ENCODE measurements at places on chromosomes 6 and 20.

- no peak for DNase-seq
Measured at GRCh38 chr20:62165762-62166399, 16.9 kb upstream of the MTG2 start.

GRCh38 chr6:30793521-30794194 is 49.3 kb upstream of the IER3 start:
- DNase-seq: no peak

DNA sequence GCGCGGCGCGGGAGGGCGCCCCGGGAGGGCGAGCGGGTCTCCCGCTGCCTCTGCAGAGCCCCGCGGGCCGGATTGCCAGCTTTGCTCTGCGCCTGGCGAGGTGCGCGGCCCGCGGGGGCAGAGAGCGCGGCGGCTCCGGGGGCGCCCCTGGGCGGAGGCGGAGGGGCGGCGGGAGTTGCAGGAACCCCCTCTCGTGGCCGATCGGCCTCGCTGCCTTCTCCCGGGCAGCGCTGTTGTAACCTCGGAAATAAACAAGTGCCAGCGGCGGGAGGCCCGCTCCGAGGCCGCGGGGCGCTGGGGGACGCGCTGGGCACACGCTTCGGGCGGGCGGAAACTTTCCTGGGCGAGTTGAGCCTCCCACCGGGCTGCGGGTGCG is 1.2 kb downstream of the CDH4 start:
- no peak for DNase-seq

DNA sequence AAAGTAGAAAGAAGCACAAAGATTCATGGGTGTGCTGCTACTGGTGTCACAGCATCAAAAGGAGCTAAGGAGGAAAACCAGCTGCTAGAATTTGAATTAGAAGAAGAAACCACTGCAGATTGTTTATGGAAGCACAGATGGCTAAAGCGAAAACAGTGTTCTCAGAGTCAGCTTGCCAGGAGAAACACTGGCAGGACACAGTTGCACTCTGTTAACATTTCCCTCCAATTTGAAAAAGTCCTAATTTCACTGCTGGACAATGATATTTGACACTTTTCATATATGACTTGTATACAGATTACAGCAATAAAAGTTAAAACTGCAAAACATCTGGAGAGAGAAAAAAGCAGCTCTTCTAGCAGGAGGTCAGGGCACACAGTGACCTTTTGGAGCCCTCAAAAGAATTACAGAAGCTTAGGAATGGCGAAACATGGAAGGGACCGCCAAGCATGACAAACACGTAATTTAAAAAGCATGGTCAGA is 314.5 kb downstream of the COL12A1 start:
- DNase-seq: no peak

- no peak for DNase-seq
Measured at GRCh38 chr6:7636151-7636550, 46.2 kb downstream of the SNRNP48 start.

- no peak for DNase-seq
Measured at GRCh38 chr6:19059102-19059501, 672.0 kb downstream of the RNF144B start.

GRCh38 chr6:148445620-148446019 is 103.0 kb downstream of the SASH1 start:
- DNase-seq: no peak

GRCh38 chr6:43250992-43251373 is 7.7 kb downstream of the TTBK1 start:
- DNase-seq: no peak

DNA sequence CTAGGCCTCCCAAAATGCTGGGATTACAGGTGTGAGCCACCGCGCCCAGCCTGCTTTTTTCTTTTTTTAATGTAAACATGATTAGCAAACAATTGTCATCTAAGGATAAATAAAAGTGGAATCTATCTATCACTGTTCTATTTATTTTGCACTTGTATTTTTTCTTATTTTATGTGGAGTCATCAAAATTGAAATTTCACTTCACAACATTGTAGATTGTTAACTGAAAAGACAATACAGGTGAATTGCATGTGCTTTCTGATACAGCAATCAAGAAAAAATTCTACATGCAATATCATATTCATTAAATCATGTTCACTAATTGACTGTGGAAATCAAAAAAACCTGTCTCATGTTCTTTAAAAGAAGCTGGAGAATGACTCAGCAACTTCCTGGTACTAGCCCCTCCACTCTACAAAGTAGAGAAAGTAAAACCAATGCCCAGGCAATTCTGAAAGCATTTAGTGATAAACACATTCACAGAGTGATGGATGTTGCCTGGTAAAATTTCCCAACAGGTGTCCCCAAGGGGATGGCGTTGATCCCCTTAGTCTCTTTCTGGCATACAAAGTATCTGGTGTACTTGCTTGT is 10.7 kb upstream of the RFX6 start:
- DNase-seq: no peak

DNA sequence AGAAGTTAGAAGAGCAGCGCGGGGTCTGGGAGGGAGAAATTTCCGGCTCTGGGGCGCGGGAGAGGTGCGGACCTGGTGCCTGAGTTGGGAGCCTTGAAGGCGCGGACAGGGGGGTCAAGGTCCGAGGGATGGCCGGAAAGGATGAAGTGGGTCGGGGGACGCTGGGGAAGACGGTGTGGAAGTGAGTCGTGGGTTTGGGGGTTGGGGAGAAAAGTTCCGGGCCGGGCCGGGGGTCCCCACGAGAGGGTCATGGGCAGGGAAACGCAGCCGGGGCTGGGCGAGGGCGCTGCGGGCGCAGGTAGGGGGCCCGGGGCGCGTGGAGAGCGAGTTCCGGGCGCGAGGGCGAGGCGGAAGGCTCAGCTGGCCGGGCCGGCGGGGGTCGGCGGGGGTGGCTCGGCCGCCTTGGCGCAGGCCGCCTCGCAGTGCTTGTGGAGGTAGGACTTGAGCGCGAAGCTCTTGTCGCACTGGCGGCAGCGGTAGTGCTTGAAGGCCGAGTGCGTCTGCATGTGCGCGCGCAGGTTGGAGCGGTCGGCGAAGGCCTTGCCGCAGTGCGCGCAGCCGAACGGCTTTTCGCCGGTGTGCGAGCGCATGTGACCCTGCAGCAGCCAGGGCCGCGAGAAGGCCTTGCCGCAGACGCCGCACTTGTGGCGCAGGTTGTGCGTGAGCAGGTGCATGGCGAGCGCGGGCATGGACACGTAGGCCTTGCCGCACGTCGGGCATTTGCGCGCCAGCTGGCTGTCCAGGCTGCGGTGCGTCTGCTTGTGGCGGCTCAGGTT is 10.5 kb upstream of the SRXN1 start:
- DNase-seq: no peak

DNA sequence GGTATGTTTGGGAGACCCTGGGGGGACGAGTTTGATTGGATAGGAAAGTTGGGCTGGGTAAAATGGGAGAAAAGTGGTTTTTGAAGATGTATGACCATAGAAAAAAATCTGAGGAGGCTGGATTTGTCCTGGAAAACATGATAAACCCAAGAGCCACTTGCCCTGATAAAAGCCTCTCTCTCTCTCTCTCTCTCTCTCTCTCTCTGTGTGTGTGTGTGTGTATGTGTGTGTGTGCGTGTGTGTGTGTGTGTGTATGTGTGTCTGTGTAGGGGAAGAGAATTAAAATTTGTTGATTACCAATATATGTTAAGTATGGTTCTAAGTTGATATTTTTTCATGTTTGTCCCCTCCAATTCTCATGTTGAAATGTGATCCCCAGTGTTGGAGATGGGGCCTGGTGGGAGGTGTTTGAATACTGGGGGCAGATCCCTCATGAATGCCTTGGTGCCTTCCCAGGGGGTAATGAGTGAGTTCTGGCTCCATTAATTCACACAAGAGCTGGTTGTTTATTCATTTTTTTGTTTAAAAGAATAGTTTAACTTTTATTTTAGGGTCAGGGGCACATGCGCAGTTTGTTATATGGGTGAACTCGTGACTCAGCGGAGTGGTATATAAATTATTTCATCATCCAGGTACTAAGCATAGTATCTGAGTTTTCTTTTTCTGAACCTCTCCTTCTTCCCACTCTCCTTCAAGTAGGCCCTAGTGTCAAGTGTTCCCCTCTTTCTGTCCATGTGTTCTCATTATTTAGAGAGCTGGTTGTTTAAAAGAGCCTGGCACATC is 208.8 kb downstream of the TFAP2B start:
- no peak for DNase-seq

- DNase-seq: no peak
Measured at GRCh38 chr20:19211661-19212468, 577 bp upstream of the SLC24A3 start.

DNA sequence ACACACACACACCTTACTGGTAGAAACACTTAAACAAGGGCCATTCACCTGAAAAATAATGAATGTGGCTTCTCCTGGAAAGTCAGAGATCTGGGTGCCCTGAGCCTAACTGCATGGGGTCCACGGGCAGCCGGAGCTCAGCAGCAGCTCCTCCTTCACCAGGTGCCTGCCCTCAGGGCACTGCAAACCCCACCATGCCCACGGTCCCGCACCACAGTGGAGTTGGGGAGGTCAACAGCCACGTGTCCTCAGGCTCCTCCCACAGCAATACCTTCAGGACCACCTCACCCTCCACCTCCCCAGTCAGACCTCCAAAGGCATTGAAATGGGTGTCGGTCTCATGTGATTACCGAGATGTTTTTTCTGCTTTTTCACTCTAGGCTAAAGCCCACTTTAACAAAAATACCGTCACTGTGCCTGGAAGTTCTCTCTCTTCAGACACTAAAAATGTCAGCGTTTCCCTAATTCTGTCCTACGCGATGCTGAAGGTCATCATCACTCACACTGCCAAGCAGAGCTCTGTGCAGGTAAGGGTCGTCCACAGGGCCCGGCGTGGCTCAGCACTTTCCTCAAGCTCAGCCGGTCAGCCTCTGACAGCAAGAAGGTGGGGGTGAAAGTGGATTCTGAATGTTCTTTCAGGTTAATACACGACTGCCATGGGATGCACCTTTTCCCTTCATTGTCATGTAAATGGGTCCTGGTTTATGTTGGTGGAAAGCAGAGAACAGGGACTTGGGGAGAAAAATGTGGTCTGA is 48.9 kb downstream of the CDK5RAP1 start:
- no peak for DNase-seq

- DNase-seq: no peak
Measured at GRCh38 chr20:31901615-31902014, 31.2 kb downstream of the TTLL9 start.

GRCh38 chr6:23940466-23940865 is 185.5 kb upstream of the NRSN1 start:
- no peak for DNase-seq

- no peak for DNase-seq
Measured at GRCh38 chr6:3210024-3210610, 17.3 kb downstream of the TUBB2B start.

GRCh38 chr6:127918506-127919427 is 17.9 kb upstream of the THEMIS start:
- DNase-seq: no peak

Measured in stimulated activated CD8-positive, alpha-beta memory T cell treated with anti-CD3 and anti-CD28 coated beads, Interleukin-4, amount 100 ng/mL, for 24 hours (primary cell).